H1 (cell line): ENCODE measurements at places on chromosomes 4 and X. TPM values are rescaled to one million over a fixed set of nuclear protein-coding genes. Genes with fewer than 3 reads are reported as not detected.

MAGEB10 gene
- total RNA-seq: not detected in 2 replicates

MAGEC1 gene
- not detected in 2 replicates for total RNA-seq

RPL34 gene
- 1,419 and 1,430 TPM in 2 replicates for total RNA-seq

CDKL2 gene
- total RNA-seq: 1.4 and 2.1 TPM in 2 replicates

TEX13D gene
- total RNA-seq: 0.07 TPM in 1 of 2 replicates, not detected in the other

PNPLA4 gene
- 12.8 and 14.3 TPM in 2 replicates for total RNA-seq

CPZ gene
- 28.8 and 31.5 TPM in 2 replicates for total RNA-seq

ADAM29 gene
- total RNA-seq: not detected in 2 replicates

GRCh38 chr4:27005501-27005900 is 144.9 kb downstream of the STIM2 start:
- DNase-seq: no peak

- DNase-seq: peak; percentile 88
These were observed at the start of gene ADGRL3 for GRCh38 chr4:61200187-61200915. Gene ADGRL3 (plus strand): TSS chr4:61200326.

DNA sequence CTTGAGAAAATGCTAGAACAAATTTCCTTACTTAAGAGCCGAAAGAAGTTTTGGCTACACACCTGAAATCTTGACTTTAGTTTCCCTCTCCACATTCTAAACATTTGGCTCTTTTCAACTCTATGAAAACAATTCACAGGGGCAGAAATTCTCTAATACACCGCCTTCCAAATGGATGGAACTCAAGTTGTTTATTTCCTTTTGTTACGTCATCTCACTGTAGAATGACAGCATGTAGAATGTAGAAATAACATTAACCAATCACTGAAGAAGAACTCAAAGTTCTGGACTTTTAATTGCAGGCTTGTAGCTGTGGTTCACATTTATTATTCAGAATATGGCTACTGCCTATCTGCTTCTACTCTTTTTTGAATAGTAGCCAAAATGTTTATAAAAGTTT is 1.9 kb downstream of the DMP1 start:
- no peak for DNase-seq

DNA sequence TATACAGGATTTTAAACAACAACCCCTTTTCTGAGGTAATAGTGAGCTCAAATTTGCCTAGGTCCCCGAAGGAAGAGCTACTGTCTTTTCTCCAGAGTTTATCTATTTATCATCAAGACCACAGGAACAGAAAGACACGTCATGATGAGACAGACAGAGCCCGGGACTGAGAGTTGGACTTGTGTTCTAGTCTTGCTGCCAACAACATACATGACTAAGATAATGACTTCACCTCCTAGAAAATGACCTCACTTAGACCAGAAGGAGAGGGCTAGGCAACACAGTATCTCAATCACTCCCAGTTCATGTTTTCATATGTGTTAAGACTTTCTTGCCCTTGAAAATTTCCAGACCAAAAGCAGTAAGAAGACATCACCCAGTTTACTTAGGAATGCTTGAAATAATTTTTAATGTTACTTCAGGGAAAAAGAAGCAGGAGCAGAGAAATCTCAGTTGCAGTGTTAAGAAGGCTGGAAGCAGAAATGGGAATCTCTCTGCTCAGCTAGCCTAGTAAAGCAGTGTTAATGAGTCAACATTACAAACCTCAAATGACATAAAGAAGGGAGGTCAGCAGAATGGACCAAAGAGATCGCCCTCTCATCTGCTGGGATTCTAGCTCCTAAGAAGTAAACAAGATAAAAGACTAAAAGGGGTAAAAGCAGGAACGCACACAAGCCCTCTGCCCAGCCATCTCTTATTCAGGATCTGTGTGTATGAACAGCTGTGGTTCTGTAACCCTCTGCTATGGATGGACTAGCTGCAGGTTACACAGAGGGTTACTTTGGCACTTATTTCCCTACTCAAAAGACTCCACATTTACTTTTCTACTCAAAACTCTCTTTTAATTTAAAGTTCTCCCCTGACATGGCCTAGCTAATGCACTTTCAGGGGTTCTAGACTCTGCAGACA is 24.8 kb downstream of the PDGFC start:
- DNase-seq: no peak

GRCh38 chr4:98204236-98204553 is 57.0 kb upstream of the RAP1GDS1 start:
- DNase-seq: no peak

DNA sequence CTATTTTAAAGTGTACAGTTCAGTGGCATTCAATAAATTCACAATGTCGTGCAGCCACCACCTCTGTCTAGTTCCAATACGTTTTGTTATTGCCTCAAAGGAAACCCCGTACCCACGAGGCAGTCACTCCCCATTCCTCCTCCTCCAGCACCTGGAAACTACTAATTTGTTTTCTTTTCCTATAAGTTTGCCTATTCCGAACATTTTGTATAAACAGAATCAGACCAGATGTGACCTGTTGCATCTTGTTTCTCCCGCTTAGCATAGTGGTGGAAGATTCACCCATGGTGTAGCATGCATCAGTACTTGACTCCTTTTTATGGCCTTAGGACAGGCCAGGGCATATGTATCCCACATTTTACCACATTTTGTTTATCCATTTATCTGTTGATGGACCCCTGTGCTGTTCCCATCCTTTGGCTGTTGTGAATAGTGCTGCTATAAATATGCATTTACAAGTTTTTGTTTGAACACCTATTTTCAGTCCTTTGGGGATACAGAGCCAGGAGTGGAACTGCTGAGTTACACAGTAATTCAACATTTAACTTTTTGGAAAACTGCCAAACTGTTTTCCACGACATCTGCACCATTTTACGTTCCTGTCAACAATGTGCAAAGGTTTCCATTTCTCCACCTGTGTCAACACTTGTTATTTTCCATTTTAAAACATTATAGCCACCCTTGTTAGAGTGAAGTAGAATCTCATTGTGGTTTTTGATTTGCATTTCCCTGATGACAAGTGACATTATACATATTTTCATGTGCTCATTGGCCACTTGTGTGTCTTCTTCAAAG is 57.8 kb upstream of the STX18 start:
- DNase-seq: no peak

DNA sequence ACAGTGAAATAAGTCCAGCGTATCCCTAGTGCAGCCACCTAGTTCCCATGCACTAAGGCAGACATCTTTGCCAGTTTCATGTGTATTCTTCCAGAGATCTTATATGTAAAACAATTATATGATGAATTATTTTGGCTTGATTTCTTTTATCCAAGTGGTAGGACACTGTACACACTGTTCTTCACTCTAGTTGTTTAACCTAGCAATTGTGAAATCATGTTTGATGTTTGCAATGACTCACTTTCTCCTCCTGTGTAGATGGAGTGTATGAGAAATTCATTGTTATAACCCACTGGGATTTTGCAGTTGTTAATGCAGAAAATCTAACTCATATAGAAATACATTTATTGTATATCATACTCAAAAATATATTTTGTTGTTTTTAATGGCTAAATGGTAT is 17.5 kb upstream of the TBC1D1 start:
- no peak for DNase-seq

- no peak for DNase-seq
These were observed 12.8 kb upstream of the SAP30 start for GRCh38 chr4:173357939-173358338.

DNA sequence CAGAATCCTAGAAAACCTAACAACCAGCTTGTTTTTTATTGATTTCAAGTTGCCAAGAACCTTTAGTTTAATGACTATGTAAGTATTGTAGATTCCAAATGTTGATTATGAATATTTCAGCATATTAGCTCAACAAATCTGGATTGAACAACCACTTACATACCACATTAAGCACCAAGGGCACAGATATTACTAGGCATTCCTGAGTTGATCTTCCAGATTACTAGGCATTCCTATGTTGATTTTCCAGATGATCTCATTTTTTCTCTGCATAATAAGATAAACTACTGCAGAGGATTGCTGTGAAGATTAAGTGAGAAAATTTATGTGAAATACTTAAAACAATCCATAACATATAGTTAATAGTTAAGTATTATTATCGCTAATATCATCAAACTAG is 17.4 kb upstream of the DCAF8L1 start:
- no peak for DNase-seq

DNA sequence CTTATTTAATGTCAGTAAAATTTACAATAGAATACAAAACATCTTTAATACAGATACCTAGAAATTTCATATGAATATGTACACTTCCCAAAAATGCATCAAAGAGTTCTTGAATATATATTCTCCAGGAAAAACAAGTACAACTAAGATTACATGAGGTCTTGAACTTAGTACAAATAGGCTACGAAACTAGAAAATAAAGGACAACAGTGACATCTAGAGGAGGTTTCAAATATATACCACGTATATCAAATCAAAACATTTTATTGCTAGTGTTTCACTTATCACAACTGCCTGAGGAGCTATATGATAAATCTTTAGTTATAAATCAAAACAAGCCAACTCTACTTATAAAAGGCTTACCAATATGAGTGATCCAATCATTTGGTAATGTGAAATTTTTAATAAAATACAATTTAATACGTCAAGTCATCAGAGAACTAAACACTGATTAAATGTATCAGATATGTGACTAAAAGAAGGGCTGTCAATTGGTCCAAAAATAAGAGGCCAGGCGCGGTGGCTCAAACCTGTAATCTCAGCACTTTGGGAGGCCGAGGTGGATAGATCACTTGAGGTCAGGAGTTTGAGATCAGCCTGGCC is 36.6 kb downstream of the ANAPC10 start:
- DNase-seq: no peak

- DNase-seq: no peak
These were observed 131.1 kb upstream of the STIM2 start for GRCh38 chr4:26729547-26729946.

- DNase-seq: no peak
These were observed 14.7 kb downstream of the GRPR start for GRCh38 chrX:16138108-16138427.

DNA sequence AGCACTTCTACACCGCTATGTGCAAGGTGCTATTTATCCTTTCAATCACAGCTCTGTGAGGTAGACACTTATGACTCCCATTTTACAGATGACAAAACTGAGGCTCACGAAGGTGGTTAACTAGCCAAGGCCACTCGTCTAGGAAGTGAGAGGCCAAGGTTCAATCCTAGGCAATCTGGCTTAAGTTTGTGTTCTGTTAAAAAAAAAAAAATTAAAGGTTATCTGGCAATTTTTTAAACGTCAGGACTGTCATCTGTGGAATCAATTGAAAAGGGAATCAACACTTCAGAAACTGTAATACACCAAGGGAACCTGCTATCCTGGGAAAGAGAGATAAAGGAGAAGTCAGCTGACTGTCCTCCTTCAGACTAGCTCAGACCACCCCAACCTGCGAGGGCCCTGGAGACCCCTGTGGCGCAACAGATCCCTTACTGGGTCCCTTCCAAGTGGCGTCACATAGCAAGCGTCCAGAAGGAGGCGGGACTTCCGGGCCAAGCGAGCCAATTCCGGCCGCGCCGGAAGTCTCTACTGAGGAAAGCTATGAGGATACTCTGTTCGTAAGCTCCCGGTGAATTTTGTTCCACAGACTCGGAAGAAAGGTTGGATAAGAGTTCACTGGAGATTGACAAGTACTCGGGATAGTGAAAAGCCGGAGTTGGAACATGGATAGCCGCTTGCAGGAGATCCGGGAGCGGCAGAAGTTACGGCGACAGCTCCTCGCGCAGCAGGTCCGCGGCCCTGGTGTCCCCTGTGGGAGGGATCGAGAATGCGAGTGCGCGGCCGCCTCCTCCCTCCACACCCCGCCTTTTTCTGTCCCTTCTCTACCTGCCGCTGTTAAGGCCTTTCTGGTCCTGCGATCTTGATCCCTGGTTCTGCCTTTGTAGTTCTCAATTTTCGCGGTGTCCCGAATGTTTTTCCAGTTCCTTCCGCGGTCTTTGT is at the start of gene METTL14:
Gene METTL14, plus strand, starts transcription at position 520 of the 939 bp plus-strand sequence. Its CDS starts 143 bp downstream, at position 663.
- peak; percentile 86 for DNase-seq

GRCh38 chr4:156113138-156113765 is 159.6 kb upstream of the CTSO start:
- no peak for DNase-seq

DNA sequence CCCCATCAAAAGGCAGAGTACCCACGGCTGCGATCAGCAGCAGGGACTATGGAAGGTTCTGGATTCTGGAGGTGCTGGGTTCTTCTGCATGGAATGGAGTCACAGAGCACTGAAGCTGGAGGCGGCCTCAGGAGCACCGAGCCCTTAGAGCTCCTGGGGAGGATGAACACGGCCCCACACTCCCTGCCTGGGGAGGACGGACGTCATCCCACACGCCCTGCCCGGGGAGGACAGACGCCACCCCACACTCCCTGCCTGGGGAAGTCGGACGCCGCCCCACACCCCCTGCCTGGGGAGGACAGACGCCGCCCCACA is 9.9 kb downstream of the LRPAP1 start:
- DNase-seq: no peak

DNA sequence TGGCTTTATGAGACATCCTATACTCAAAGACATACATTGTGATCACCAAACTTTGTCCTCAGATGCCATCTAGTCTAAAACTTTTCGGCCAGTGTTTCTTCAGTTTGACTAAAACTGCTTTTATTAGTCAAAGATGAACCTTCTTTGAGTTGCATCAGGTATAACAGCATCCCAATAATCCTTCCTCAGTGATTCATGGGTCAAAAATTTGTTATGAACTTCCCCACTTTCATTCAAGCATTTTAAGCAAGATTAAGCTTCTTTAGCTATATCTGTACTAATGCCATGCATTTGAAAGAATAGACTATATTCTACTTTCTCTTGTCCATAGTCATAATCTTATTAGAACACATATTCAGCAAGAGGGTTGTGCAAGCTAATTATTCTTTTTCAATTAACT is 1070.4 kb upstream of the ADGRL3 start:
- DNase-seq: no peak

- DNase-seq: no peak
These were observed 26.8 kb downstream of the NSD2 start for GRCh38 chr4:1898007-1898406.

- DNase-seq: no peak
These were observed 35.0 kb upstream of the BCOR start for GRCh38 chrX:40132751-40133150.

GRCh38 chr4:85812776-85813175 is 337.8 kb downstream of the ARHGAP24 start:
- DNase-seq: no peak

GRCh38 chr4:111268769-111269414 is 646.0 kb upstream of the PITX2 start:
- no peak for DNase-seq

DNA sequence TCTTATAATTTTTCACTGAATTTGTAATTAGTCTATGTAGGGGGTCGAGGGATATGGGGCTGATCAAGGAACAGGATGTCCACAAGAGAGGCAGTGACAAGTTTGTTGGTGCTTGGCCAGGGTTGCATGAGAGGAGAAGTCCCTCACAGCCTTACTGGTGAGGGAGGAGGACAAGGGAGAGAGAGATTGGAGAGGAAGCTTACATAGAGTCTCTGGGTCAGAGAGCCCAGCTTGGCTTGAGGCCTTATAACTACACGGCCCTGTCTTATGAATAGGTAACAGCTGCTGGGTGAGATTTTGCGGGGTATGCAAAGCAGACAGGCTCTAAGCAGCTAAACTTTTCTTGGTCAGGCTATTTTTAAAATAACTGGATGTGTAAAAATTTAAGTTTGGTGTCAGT is 37.9 kb upstream of the OTUD4 start:
- no peak for DNase-seq

GRCh38 chr4:83473966-83474365 is 10.9 kb downstream of the ABRAXAS1 start:
- no peak for DNase-seq

GRCh38 chr4:185275501-185275900 is 66.1 kb downstream of the SNX25 start:
- DNase-seq: no peak

GRCh38 chr4:110988722-110989121 is 365.8 kb upstream of the PITX2 start:
- DNase-seq: no peak
